ENCODE measurements at places on chromosomes 5 and 9.

- DNase-seq = no peak
Measured at GRCh38 chr5:101717721-101718120, 578.4 kb downstream of the SLCO4C1 start.

DNA sequence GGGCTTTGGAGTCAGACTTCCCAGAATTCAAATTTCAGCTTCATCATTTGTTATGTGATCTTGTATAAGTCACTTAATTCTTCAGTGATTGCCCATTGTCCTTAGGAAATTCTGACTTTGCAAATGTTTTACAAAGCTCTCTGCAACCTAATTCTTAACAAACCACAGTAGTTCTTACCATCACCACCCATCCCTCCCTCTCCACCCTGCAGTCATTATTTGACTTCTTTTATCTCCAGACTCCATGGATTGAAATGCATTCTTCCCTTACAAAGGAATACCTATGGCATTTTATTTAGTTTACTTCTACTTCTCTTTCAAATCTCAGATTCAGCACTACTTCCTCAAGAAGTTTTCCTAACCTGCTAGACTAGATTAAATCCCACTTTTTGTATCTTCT lies 23.1 kb downstream of the SHLD3 start:
- DNase-seq = no peak

GRCh38 chr9:6739218-6739617 lies 18.6 kb upstream of the KDM4C start:
- peak; percentile 8 for DNase-seq

- DNase-seq = no peak
Measured at GRCh38 chr5:13946111-13946510, 1.6 kb upstream of the DNAH5 start.

DNA sequence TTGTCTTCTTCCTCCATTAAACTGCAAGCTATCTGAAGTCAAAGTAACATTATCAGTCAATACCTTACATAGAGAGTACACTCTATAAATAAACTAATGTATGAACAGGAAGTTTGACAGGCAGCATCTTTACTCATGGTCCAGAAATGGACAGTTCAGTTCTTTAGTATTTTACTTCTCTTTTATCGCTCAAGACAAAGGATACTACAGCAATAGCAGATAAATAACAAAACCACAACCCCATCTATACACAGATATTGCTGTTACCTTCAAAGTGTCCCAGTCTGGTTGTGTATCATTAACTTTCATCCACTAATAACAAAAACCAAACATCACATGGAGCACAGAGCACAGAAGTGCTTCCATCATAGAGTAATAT lies 46.4 kb downstream of the SEMA5A start:
- no peak for DNase-seq

DNA sequence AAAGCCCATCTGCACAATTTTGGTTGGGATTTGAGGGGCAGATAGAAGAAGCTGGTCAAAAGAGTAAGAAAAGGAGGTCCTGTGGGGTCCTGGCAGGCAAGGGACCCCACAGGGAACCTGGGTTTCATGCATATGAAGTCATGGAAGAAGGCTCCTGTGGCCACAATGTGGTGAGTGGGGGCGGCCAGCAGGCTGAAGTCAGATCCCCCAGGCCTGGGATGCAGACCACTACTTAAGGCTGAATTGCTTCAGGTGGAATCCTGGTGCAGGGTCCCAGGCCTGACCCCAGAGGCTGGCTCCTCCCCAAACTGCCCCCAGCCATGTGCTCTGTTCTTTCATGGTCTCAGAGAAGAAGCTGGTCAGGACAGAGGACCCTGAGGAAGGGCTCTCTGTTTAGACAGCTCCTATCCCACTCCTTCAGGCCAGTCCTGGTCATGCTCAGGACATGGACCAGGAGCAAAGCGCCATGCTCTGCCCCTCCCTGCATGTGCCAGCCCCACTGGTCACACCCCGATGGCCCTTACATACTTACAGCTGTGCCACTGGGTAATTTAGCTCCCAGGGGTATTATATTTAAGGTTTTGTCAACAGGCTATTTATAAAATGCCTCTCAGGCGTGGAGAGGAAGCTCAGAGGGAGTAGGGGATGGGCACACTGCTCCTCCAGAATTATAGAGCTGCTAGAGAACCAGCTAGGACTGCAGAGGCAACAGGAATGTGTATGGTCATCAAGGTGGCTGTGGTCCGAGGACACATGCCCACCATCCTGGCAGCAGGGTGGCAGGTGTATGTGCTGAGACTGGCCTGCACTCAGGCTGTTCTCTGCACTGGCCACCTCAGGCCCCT lies 33.4 kb downstream of the C5orf15 start:
- DNase-seq = no peak

- no peak for DNase-seq
Measured at GRCh38 chr5:133124891-133125290, 73.1 kb downstream of the HSPA4 start.

DNA sequence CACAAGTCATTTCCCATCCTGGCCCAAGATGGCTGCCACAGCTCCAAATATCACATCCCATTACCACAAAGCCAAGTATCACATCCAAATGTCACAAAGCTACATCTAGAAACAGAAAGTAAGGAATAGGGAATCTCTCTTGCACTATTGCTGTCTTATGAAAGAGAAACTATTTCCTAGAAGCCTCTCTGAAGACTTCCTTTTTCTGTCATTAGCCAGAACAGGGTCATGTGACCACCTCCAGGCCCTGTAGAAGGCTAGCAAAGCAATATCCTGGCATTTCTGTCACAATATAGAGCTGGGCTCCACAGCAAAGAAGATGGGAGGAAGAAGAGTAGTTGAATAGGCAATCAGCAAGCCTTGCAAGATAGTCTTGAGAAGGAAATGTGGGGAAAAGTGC lies 99.2 kb downstream of the SH3TC2 start:
- DNase-seq = no peak

GRCh38 chr9:113602126-113603047 lies 138.9 kb downstream of the RGS3 start:
- peak; percentile 33 for DNase-seq

DNA sequence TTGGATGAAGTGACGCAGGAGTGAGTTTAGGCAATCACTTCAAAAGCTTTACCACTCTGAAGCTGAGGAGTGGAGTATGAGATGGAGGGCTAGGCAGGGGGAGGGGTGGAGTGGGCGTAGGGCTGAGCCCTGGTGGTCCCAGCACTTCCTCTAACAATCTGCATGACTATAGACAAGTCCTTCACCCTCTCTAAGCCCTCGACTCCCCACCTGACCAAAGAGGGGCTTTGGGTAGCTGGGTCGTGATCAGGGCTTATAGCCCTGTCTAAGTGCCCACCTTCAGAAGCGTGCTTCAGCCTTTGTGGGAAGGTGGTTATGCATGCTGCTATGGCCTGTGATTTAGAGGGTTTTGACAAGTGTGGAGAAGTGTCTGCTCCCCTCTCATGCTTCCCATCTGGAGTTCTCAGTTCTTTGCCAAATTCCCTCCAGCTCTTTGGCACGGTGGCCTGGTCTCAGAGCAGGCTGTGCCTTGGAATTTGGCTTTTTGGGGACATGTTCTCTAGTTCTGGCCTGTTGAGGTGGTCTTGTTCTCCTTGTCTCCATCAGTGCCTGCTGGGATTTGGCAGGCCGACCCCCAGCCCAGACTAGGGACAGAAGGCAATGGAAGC lies 53.0 kb downstream of the ACTBL2 start:
- no peak for DNase-seq

Data from HEK293T (cell line).